ENCODE measurements at places on chromosomes 3 and 15.
A peak's percentile ranks its signal among the peaks of the same experiment; 100 is the strongest.

DNA sequence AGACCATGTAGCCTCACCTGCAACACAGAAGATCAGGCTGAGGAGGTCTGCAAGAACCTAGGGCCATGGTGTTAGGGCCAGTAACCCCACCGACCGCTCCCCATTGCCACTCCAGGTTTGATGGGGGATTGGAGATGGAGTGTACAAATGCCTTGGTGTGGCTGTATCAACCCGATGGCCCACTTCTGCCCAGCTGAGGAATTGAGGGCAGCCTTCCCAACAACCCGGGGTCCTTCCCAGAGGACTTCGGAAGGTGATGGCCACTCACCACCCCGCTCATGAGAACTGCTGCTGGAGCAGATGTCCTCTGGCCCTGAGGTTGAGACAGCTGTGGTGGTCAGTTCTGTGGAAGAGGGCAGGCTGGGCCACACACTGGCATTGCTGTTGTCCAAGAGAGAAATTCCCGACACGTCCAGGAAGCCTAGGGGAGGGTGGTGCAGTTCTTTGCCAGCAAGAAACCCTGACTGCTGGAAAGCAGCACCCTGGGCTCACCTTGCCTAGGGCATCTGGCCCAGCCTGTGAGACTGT lies 8.9 kb downstream of the GORASP1 start:
- DNase-seq = no peak

DNA sequence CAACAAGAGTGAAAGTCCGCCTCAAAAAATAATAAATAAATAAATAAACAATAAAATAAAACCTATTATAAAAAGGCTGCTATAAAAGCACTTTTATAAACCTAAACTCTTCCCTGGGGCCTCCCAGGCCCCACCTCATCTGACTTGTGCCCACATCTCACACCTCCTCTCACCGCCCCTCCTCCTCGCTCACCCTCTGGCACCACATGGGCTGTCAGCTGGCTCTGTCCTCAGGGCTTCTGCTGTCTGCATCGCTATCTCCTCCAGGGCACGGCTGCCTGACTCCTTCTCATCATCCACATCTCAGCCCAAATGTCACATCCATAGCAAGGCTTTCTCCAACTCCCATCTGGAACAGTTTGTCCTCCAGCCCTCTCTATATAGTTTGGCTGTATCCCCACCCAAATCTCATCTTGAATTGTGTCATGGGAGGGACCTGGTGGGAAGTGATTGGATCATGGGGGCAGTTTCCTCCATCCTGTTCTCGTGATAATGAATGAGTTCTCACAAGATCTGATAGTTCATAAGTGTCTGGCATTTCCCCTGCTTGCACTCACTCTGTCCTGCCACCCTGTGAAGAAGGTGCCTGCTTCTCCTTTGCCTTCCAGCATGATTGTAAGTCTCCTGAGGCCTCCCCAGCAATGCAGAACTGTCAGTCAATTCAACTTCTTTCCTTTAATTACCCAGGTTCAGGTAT lies 8.8 kb upstream of the SH3BP5 start:
- DNase-seq = no peak

- no peak for DNase-seq
Observed at GRCh38 chr3:53154881-53155285, 6.1 kb upstream of the PRKCD start.

DNA sequence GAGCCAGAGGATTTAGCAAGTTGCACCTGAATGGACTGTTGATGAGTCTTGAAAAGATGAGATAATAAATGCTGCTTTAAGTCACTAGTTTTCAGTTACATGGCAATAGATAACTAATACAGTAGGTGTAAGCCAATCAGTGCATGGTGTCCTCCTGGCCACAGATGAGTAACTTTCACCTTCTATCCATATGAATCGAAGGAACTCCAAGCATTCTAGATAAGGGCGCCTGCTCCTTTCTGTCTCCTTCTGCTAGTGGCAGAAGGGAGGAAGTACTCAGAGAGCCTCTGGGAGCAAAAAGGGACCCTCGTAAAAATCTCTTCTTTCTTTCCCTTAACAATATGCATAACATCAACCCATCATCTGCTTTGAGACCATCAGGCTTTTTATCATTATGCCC lies 37.3 kb downstream of the TM6SF1 start:
- peak; percentile 72 for DNase-seq

GRCh38 chr3:85481411-85482212 lies 522.8 kb downstream of the CADM2 start:
- no peak for DNase-seq

GRCh38 chr15:65752151-65752700 lies 39.9 kb downstream of the DENND4A start:
- DNase-seq = no peak

DNA sequence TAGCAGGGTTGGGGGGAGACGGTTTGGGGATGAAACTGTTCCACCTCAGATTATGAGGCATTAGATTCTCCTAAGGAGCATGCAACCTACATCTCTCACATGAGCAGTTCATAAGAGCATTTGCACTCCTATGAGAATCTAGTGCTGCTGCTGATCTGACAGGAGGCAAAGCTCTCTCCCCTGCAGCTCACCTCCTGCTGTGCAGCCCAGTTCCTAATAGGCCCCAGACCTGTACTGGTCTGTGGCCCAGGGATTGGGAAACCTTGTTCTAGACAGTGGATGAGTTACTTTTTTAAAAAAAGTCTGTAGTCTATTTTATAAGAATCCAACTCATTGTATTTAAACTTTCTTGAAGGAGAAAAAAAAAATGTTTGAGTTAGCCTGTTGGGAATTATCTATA lies 100.0 kb downstream of the HHLA2 start:
- no peak for DNase-seq

DNA sequence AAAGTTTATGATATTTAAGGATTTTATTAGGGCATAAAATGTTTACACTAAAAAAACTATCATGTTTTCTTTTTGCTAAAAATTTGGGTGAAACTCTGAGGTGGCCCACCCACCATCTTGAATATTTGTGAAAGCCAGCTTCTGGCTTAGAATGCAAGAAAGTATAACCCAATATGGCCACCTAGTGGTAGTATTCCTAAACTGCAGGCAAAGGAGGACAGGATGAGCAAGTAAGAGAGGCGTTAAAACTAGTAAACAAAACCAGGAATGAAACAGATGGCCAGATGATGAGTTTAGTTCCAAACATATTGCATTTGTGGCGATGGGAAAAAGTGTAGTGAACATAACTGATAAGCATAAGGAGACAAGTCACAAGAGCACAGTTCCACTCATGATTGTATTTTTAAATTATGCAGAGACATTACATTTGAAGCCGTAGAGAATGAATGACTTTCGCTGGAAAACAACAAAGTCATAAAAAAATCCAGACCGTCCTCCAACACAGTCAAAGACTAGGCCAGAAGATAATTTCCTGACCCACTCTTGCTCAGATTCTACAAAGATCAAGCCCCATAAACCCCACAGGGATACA lies 103.3 kb upstream of the PRTG start:
- peak; percentile 90 for DNase-seq

DNA sequence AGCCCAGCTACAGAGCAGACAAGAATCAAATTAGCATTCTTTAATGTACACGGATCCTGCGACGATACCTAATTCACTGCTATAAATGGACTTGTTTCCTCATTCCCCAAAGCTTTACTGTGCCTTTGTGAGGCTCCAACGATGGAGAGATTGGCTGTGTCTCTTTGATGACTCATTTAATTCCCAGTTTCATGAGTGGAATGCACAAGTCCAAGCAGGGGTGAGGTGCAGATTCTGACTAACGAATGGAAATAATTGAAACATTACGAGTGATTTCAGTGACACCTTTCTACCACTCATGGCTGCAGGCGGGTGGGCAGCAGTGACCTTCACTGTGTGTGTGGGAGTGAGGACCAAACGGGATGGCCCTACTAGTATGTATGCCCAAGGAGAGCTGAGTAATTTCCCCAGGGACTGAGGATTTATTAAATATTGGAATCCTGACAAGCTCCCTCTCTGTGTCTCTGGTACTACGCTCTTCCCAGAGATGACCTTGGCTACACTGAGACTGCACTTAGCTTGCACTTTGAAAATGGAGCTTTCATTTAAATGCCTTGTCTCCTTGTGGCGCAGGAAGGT lies 156.7 kb downstream of the CACNA2D3 start:
- no peak for DNase-seq

- DNase-seq = peak; percentile 34
Observed at GRCh38 chr3:142808103-142808917, 80.6 kb downstream of the PCOLCE2 start.

DNA sequence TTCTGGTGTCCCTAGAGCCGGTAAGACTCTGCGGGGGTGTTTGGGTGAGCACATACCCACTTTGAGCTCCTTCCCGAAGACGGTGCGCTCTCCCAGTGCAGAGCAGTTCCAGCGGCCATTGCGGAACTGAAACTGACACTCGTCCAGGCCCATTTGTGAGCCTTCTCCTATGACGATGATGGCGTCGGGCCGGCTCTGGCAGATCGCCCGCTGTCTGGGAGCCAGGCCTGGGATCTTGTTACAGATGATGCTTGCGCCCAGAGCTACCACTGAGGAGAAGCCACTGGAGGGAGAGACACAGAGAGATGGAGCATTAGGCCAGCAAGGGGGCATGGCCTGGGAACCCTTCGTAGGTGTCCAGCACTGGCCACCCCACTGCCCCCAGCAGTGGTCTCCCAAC lies 5.0 kb downstream of the WNT7A start:
- DNase-seq = no peak

DNA sequence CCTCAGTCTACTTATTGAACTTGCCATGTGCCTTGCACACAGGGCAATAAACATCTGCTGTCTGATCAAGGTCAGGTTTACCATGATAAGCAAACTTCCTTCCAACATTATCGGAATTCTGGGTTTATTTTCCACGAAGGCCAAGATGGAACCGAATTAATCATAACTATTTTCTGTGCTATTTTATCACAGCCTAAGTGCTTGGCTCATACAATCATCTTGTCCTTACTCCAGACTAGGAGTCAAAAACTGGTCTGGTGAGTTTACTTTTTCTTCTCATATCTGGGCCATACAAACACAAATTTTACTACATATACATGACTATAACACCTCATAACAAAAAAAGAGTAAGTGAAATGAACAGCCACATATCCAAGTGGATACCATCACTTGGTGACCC lies 2.3 kb downstream of the FBN1 start:
- DNase-seq = no peak

DNA sequence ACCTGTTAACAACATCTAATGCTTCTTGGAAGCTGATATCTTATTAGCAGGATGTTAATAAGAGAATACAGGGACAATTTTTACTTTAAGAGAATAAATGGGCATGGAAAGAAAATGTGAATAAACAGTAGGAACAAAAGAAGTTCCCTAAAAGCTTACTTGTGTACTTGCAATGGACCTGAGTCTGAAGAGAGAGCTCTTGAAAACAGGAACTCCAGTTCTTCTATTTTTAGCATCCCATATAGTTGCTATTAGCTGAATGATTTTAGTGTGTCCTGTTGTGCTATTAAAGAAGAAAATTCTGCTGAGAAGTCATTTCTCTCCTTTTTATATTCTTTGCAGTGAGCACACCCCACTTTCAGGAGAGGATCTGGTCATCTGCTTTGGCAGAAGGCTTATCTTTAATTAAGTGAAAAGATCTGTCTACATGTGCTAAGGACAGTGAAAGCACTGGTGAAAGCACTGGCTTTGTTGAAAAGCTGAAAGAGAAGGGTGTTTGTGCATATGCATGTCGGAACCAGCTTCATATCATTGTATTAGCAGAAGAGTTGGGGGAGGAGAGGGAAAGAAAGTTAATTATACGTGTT lies 1.4 kb upstream of the ST3GAL6 start:
- no peak for DNase-seq

- DNase-seq = no peak
Observed at GRCh38 chr3:153567556-153567955, 405.5 kb downstream of the RAP2B start.

GRCh38 chr15:70266412-70267121 lies 168.8 kb upstream of the TLE3 start:
- no peak for DNase-seq

DNA sequence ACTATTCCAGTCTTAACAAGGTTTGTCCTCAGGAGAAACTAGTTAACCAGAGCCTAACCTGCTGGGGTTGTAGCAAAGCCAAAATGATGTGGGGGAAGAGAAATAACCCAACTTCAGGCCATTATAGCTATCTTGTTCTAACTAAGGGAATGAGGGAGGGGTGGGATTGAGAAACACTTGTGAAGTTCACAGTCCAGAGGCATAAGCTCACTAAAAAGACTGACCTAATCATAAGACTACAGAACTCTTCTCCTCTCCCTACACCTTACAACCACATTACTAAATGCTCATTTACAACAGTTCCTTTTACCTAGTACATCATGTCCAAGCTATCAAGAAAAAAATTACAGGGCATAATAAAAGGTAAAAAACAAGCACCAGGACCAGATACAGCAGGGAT lies 52.8 kb downstream of the UBE3A start:
- no peak for DNase-seq

DNA sequence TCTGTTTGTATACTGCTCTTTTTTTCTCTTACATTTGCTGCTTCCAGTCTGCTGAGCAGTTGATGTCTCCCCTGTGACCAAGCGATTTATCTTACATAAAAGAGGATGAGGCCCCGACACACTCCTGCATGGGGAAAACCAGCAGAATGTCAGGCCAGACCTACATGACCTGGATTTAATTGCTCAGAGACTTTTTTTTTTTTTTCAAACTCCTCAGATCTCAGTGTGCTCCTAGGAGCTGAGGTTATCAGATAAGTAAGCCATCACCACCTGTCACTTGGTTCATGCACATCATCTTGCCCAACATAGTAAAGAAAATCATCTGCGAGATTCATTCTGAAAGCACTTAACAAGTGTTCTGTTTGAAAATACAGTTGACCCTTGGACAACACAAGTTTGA lies 163.1 kb downstream of the PLCL2 start:
- DNase-seq = no peak

DNA sequence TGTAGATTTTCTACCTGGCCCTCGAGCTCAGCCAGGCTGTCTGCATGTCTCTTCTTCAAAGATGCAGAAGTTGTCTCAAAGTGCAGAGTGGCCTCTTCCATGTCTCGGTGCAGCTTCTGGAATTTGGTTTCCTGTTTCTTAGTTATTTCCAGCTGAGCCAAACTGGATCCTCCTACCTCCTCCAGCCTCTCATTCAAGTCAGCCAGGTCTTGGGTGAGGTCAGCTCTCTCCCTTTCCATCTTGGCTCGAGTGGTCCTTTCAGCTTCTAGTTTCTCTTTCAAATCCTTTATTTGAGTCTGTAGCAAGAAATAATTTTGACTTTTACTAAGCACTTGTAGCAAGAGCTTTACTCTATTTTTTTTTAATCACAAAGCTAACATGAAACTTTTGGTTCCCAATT lies 81.8 kb downstream of the MYH15 start:
- no peak for DNase-seq

DNA sequence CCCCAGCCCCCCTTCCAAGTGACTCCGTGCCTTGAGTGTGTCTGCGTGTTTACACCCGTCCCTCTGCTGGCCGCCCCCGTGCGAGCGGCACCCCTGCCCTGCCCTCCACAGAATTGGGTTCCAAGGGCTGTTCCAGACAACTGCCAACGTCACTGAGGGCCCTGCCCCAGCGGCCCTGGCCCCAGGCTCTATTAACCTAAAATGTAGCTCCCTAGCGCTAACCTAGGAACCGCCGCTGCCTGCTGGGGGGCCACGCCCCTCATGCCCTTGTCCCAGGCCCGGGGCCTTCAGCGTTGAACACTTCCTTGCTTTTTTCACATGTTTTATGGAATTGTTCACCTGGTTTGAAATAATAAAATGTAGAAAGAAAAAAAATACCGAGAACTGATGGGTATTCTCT lies 10.0 kb upstream of the SEMA3B start:
- DNase-seq = no peak
